ENCODE measurements at places on chromosomes 16 and 17.
A peak's percentile ranks its signal among the peaks of the same experiment; 100 is the strongest.

- no peak for DNase-seq
These were observed 39.5 kb downstream of the CYB5B start for GRCh38 chr16:69463876-69464275.

- no peak for DNase-seq
These were observed 21.3 kb downstream of the KANSL1 start for GRCh38 chr17:46171939-46172338.

DNA sequence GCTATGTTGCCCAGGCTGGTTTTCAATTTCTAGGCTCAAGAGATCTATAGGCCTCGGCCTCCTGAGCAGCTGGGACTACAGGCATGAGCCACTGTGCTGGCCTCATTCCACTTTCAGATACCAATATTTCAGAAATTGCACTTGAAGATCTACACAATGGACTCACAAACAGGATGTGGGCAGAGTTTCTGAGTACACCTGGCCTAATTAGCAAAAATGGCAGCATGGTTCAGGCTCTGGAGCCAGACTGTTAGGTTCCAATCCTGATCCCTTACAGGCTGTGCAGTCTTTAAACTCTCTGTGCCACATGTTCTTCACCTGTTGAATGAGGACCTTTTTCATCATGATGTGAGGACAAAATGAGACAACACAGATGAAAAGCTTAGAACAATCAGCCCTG is 32.2 kb downstream of the RNF157 start:
- no peak for DNase-seq

DNA sequence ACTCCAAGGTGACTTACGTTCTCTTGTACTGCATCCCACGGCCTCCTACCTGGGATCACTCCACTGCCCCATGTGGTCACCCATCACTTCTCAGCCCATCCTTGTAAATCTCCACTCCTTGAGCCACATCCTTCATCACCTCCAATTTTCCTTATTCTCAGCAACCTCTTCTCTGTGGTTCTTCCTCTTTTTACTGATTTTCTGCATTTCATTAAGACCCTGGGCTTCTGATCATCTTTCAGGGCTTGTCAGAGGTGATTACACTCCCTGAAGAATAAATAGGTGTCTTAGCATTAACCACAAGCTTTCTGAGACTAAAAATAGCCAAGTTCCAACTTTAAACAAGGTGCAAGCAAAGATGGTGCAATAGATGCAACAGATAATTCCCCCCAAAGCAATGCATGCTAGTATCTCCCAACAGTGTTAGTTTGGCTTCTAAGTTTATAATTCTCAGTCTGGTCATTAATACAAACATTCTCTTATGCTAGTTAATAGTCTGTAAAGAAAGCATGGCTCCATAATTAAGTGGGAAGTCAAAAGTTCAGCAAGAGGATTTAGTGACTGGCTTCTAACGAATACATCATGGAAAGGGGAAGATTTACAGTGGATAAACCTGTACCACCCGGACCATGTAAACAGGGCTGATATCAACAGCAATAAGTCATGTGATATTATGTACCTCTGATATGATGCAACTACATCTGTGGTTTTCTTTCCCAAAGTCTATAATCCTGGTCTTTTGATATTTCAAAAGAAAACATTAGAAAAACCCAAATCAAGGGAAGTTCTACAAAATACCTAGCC is 47.4 kb upstream of the FOXJ1 start:
- no peak for DNase-seq

- DNase-seq, result peak; percentile 59
These were observed 201.2 kb downstream of the UTP18 start for GRCh38 chr17:51461578-51462004.

DNA sequence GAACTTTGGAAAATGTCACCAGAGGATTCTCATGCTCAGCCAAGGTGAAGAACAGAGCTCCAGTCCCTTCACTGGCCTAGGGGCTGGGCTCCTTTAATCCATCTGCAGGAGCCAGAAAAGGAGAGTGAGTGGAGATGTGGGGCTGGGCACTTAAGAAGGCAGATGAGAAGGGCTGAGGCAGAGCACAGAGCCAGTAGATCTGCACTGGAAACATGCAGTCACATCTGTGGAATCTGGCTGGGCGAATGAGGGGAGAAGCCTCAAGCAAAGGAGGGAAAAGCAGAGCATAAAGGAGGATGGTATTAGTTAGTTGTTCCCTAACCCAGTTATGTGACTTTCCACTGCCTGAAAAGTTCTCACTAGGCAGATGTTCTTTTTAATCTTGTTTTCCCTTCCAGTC is 50.4 kb upstream of the BCAR1 start:
- DNase-seq, result no peak

- no peak for DNase-seq
These were observed 163.3 kb downstream of the XYLT1 start for GRCh38 chr16:17307504-17307903.

GRCh38 chr17:59634632-59635541 is 15.2 kb downstream of the CLTC start:
- DNase-seq, result no peak

DNA sequence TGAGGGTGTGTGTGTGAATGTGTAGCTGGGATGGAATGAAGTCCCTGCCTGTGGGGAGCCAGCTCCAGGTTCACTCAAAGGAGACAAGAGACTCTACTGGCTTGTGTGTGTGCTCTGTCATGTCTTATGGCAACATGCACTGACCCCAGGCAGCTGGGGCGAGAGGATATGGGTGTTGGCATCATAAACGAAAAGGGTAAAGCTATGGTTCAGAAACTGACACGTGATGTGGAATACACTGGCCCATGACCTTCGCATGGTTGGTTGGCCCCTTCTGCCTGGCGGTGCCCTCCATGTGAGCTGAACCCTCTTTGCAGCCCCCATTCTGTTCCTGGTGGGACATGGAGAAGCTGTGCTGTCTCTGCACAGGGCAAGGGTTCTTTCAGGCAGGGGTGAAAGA is 21.9 kb downstream of the ZNF750 start:
- no peak for DNase-seq

DNA sequence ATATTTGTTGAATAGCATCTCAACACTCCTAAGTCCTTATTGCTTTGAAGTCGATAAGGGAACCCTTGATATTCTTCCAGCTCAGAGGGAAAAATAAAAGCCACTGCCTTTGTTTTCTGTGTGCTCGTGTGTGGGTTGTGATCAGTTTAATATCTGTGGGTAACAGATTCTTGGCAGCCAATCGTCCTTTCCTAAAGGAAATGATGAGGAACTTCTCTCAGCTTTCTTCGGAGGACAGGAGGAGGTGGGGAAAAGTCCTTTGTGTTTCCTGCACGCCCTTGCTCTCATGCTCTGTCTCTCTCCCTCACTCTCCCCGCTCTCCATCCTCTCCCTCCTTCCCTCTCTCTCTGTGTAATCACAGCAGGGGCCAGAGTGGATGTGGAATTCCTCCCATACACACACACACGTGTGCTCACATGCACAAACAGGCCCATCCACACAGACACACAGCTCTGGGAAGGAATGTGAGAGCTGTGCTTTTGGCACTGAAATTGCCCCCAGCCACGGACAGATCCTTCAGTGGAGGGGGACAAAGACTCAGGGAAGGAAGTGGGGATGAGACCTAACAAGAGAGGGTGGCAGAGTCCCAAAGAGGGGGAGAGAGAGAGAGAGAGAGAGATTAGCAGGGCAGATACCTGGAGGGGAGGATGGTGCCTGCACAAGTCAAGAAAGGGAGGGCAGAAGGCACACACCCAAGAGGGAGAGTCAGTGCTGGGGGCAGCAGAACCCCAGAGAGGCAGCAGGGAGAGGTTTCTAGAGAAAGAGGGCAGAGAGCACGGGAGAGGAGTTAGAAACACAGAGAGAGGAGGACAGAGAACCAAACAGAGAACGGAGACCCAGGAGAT is 83.5 kb upstream of the PLCG2 start:
- DNase-seq, result no peak

GRCh38 chr16:84836234-84836647 is 16.5 kb downstream of the CRISPLD2 start:
- DNase-seq, result no peak

- DNase-seq, result no peak
These were observed 427.5 kb downstream of the CDH13 start for GRCh38 chr16:83054283-83054682.

DNA sequence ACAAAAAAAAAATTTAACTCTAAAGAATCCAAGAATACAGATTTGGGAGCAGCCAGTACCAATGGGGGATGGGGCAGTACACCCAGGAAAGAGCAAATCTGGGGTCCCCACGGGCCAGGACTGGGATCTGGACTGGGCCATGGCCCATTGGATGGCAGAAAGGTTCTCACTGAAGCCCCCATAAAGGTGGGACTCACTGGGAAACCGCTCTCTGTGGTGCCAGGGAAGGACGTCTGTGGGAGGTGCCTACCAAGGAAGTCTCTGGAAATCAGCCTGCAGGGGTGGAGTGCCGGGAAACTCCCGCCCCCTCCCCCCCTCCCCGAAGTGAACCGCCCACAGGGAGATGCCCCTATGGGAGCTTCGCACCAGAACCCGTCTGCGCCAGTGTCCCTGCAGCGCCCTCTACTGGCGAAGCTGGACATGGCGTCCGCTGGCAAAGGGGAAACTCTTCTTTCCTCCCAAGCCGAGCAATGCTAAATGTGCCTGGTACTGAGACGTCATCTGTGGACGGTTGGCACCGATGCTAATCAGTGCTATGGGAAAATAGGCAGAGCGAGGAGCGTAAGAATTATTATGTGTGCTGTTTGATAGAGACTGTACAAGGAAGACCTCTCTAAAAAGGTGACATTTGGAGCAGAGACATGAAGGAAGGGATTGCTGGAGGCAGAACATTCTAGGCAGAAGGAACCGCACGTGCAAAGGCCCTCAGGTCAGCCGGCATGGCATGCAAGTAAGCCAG is 671.1 kb downstream of the WWOX start:
- peak; percentile 38 for DNase-seq

DNA sequence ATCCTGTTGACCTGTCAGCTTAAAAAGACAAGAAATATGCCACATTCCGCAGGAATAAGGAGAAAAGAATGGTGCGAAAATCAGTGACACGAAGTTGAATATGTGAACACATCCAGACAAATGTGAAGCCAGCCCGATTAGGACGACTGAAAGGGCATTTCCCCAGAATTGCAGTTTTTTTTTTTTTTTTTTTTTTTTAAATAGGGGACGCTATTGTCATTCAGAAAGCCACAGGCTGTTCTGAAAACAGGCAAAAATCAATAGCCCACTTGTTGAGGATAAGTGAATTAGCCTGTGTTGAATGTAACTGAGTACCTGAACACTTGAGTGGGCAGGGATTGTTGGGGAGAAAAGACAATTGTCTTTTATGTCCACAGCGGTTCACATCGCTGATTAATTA is 507.1 kb downstream of the WWOX start:
- DNase-seq, result no peak

- no peak for DNase-seq
These were observed 61.0 kb downstream of the PLD6 start for GRCh38 chr17:17144916-17145665.

DNA sequence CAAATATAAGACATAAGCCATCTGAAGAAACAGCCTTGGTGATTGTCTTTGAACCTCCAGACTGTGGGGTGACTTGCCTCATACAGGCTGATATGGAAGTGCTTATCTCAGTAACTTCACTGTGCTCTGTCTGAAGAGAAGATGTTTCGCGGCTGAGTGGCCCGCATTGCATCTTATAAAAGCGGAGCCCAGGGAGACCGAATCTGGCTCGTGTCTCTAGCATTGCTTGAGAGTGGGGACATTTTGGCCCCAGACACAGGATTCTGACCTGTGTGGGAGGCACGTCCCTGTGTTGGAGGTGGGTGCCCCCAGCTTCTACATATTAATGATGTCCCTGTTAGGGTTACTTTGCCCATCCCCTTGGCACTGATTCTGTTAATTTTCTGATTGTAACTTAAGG is 66.4 kb downstream of the METRNL start:
- no peak for DNase-seq

DNA sequence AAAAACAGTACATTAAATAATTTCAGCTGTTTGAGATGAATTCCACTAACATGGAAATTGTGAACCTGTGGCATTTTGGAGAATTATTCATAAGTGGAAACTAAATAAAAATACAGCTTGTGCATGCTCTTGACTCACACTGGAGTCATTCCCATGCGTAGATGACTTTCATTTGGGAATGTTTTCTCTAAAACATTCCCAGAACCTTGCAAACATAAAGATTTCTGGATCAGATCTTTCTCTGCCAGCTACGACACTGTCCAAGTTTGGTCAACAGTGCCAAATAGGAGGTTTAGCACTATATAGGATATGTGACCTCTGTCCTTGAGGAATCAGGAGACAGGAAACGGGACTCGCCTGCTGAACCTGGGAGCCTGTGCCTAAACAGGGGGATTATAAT is 400.9 kb downstream of the SLC39A11 start:
- DNase-seq, result no peak

- no peak for DNase-seq
These were observed 4.7 kb downstream of the PLEKHG4 start for GRCh38 chr16:67283826-67284555.

- DNase-seq, result no peak
These were observed 2.6 kb downstream of the SYNGR2 start for GRCh38 chr17:78170692-78171590.

GRCh38 chr16:57270221-57271062 is 14.0 kb downstream of the PLLP start:
- no peak for DNase-seq

- DNase-seq, result no peak
These were observed 20.1 kb upstream of the CYLD start for GRCh38 chr16:50721549-50722404.

DNA sequence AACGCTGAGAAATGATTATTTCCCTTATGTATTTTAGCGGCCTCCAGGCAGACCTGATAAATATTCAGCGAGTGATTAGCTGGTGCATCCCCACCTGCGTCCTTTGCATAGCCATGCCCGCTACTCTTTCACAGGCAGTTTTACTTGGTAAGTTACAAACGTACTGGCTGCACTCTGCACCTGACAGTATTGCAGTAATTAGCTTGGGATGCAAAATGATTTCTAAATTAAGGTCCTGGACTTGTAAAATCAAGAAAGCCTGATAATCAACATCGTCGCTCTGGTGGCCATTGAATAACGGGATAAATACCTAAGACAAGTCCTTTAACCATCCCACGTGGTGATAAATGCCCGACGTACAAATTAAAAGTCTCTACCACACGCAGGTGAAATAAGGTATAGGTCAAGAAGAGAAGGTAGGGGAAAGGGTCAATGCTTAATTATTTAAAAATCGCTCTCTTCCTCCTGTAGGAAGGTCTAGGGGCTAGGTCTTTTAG is 998 bp upstream of the PRKCA start:
- DNase-seq, result no peak

DNA sequence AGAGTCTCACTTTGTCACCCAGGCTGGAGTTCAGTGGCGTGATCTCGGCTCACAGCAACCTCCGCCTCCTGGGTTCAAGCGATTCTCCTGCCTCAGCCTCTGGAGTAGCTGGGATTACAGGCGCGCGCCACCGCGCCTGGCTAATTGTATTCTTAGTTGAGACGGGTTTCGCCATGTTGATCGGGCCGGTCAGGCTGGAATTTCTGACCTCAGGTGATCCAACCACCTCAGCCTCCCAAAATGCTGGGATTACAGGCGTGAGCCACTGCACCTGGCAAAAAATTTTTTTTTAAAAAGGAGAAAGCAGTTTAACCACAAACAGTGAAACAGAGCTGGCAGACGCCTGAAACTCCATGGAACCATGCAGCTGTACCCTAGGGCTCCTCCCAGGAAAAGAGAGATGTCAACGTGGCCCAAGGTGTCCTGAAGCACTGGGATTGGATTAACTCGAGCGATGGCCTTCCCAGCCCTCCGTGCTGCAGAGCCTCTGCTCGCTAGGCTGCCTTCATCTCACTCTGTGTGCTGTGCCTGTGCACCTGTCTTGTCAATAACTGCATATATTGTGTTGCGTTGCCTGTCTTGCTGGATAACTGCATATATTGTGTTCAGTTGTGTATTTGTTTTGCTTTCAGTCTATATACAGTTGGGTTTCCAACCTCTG is 29.6 kb upstream of the FOXK2 start:
- DNase-seq, result no peak

- no peak for DNase-seq
These were observed 4.3 kb upstream of the NLRP1 start for GRCh38 chr17:5588584-5588983.
